NCI-H510A (cell line): ENCODE measurements at places on chromosomes 4 and X.

DNA sequence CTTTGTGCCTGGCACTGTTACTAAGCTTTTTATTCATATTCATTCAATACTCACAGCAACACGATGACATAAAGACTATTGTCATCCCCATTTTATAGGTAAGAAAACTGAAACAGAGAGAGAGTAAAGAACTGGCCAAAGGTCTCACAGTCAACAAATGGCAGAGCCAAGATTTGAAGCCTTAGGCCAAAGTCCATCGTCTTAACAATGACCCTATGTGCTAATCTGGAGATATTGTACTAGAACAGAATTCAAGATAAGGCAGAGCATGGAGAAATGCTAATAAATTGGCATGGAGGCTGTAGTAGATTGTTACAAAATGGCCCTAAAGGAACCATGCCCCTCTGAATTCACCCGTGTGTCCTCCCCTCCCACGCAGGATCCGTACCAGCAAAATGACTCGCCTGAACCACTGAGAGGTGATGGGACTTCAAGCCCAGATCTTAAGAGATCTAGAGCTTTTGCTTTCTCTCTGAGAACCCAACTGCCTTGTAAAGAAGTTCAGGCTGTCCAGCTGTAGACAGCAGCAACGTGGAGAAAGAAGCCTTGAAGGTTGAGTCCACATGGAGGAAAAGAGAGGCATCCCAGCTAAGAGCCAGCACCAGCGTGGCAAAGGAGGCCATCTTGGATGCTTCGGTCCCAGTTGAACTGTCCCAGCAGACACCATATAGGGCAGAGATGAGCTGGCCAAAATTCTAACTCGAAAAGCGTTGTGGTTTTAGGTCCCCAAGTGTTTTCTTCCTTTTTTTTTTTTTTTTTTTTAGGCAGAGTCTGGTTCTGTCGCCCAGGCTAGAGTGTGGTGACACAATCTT lies 52.8 kb upstream of the RBM47 start:
- no peak for DNase-seq

DNA sequence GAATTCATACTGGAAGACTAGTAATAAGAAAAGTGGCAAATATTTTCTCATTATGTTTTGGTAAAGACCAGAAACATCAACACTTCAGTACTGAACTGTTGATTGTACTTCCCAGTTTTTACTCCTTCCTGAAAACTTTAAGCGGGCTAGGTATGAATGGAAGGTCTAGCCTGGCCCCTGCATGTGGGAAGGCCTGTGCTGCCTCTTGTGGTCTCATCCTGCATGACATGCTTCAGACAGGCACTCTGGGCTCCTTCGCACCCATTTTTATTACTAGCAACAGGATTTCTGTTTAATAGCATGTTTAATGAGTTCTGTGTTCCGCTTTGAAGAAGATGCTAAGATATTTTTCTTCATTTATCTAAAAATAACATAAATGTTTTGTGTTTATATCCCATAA lies 279.1 kb downstream of the ANK2 start:
- DNase-seq: no peak

DNA sequence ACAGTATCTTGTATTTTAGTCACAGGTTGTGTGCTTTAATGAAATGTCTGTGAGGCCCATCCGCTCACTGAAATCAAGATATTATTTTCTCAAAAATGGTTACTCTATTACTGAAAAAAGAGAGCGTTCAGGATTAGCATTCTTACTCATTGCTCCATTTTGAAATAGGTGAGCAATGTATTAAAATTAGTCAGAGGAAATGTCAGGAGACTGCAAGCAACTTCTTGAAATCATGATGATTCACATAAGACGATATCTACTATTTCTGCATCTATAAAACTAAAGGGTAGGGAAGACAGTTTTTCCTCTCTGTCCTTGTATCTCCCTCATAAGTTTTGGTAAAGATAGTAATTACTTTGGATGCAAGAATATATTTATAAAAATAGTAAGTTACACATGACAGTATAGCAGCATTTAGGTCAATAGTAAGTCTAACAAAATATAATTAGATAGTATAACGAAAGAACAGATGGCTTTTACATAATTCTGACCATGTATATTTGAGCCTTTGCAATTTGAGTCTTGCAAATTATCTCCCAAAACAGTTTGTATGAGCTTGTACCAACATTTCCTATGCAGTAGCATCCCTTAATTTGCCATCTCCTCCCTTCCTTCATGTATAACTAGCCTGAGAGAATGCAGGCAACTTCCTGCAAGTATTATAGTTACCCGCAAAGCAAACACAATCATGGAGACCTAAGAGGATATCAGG lies 937.8 kb downstream of the PCDH7 start:
- no peak for DNase-seq

- DNase-seq: no peak
Measured at GRCh38 chrX:34631479-34632220, 25.4 kb downstream of the TMEM47 start.

DNA sequence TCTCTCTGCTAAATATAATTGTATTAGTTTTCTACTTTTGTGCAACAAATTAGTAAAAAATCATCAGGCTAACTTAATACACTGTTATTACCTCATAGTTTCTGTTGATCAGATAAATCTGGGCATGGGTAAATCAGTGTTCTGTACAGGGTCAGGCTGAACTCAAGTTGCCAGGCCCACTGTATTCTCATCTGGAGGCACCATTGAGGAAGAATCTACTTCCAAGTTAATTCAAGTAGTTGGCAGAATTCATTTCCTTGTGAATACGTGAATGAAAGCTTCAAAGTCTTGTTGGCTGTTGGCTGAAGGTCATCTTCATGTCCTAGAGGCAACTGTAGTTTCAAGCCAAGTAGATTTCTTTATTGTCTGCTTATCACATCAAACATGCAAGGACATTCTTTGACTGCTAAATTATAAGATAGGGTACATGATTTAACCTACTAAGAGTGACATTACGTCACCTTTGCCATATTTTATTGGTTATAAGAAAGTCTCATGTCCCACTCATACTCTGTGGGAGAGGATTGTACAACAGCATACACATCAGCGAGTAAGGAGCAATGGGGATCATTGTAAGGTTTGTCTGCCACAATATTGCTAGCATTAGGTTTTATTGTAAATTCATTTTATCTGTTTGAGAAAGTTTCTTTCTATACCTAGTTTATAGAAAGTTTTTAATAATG lies 1219.0 kb downstream of the ARAP2 start:
- no peak for DNase-seq

GRCh38 chr4:55442541-55442940 lies 46.8 kb downstream of the TMEM165 start:
- no peak for DNase-seq

DNA sequence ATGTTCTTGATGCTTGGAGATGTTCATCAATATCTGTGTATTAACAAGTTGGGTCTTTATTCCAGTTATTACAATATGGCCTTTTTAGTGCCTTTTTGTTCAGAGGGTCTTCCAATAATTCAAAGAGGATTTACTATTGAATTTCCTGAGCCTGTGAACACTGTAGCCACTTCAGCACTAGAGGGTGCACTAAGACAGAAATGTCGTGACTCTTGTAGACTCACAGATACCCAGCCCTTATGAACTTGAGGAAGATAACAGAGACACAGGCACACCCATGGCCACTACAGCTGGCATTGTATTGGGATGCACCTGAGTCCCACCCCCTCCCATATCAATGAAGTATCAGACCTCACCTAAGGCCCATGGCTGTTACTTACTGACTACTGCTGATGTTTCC lies 54.4 kb upstream of the ACTRT1 start:
- DNase-seq: peak; percentile 0

GRCh38 chr4:70651864-70652506 lies 14.3 kb downstream of the JCHAIN start:
- no peak for DNase-seq

DNA sequence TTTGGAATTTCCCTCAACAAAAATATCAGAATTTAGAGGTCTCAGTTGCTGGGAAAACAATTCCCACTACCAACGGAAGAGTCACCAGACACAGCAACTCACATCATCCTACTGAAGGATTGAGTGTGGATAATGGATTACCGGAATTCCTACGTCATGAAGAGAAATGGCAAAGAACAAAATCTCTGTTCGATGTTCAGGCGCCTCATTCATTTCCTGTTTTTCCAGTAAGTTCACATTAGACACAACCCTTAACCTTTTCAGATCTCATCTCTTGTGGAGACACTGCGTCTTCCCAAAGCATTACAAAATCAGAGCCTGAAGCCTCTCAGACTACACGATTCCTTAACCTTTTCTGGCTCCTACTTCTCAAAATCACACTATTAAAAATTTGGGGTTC lies 58.5 kb upstream of the CPEB2 start:
- DNase-seq: no peak

DNA sequence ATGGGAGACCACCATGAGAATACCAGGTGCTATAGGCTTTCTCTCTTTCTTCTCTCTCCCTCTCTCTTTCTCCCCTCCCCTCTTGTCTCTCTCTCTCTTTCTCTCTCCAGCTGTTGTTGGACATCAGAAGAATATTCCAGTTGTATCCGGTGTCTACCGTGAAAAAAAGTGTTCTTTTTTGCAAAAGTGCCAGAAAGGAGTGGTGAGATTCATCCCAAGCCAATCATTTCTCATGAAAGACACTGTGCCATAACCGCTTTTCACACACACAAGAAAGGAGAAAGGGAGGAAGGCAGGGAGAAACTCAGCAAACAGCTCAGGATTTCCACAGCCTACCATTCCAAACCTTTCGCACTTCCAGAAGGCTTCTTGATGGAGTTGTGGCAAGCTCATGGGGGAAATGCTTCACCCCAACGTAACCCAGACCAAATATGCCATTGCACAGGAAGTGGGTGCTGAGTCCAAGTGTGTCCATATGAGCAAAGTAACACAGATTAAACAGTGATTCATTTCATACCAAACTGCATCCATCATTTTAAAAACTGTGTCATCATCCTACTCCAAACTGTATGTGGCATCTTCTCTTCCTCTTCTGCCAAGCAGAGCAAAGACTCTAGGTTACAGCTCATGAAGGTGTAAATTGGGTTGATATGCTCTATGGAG lies 224.0 kb downstream of the APBB2 start:
- DNase-seq: no peak

- no peak for DNase-seq
Measured at GRCh38 chr4:25797136-25797535, 65.7 kb downstream of the SEL1L3 start.

DNA sequence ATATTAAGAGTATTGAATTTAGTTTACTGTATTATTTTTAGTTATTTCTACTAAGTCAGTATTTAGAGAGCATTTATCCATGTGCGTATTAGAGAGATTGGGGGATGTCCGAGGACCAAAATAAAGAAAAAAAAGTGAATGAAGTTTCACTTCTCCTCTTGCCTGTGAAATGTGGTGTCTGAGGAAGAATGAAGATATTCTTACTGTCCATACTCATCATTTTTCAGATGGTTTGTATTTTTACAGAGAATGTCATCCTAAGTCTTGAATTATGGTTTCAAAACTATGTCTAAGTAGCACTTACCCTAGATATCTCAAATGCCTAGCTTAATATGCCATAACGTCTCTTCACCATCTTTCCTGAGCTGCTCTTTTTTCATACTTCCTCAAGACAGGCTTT lies 854.3 kb downstream of the C4orf33 start:
- DNase-seq: no peak

DNA sequence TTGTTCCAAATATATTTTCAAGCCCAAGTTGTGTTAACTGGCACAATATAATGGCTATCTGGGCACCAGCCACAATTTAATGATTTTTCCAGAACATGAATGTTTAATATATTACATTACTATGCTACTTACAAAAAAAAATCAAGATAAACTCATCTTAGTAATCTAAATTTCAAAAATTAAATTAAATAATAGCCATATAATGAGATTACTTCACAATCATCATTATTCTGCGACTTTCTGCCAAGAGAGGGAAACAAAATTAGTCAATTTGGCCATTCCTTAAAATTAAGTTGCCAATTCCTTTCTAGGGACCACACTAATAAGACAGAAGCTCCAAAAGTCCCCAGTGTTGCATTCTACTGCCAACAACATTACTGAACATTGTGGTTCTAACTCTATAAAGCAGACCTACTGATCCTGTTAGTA lies 7.5 kb downstream of the NEK1 start:
- no peak for DNase-seq

- DNase-seq: no peak
Measured at GRCh38 chr4:150510176-150510865, 71.6 kb upstream of the MAB21L2 start.

GRCh38 chr4:28469387-28469786 lies 1608.7 kb downstream of the STIM2 start:
- no peak for DNase-seq

- DNase-seq: no peak
Measured at GRCh38 chr4:86376850-86377249, 17.0 kb upstream of the MAPK10 start.

- no peak for DNase-seq
Measured at GRCh38 chr4:179977378-179977777, 2265.8 kb upstream of the TENM3 start.

DNA sequence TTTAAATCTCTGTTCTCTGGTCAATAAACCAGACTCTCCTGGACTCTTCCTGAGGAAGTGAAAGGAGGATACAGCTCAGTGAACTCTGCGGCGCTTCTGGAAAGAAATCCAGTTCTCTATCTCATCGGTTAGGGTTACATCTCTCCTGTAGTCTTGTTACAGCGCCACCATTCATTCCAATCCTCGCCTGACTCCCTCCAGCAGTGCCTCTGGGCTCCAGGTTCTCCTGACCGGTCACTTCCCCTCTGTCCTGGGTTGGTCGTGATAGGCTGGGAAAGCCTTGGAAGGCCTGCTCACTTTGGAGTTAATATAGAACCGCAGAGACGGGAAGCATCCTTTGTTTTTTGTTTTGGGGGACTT lies 97.0 kb upstream of the STOX2 start:
- no peak for DNase-seq

DNA sequence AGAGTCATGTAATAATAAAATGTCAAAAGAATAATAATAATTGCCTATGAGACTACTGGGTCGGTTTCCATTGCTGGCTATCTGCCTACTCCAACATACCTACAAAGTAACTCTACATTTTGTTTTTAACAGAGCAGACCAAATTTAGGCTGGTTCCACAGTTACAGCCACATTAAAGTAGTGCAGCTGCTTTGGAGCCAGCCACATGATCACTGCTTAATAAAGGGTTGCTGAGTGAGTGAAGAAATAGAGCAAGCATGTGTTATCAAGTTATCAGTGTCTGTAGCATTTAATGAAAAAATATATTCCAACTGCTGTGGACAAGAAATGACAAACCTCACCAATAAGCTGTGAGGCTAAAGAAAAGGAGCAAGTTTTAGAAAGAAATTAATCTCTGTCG lies 782.3 kb downstream of the PCDH18 start:
- DNase-seq: no peak

GRCh38 chr4:89301902-89302301 lies 5.7 kb downstream of the GPRIN3 start:
- no peak for DNase-seq

DNA sequence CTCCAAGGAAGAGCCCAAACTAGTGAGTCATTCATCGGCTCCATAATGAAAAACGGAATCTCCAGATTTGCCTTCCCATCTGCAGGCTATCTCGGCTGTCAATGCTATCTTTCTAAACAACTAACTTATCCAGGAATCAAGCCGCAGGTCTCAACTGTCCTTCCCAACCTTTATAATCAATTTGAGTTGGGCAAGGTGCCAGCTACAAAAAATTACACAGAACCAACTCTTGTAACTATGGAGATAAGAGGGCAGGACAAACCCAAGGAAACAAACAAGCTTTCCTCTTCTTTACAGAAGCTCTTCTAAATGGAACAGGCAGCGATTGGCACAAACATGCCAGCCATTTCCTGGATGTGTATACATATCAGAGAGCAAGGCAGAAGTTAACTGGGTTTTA lies 61.2 kb upstream of the RAI2 start:
- DNase-seq: no peak
